Activated CD8-positive, alpha-beta memory T cell treated with anti-CD3 and anti-CD28 coated beads, Interleukin-2, amount 50 U/mL, for 48 hours (primary cell): ENCODE measurements at places on chromosomes 5 and 9.

DNA sequence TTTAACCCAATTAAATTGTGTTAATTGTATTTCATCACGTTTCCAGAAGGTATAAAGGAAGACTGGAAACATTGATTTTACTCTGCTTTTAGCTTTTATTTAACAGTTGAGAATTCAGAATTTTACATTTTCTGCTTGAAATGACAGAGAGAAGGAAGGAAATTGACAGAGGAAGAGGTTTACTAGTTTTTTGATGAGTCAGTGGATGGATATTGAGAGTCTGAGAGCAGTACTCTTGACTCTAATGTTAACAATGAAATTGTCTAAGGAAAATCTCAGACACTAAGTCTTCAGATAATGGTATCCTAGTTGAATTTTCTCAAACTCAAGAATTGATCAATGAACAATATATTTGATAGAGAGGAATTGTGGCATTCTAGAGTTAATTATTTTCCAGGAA is 60.6 kb downstream of the IPO11 start:
- DNase-seq, result no peak

- no peak for DNase-seq
These were observed 49.1 kb downstream of the SH3TC2 start for GRCh38 chr5:149013796-149014195.

GRCh38 chr5:122501089-122501435 is 189.0 kb downstream of the SNCAIP start:
- no peak for DNase-seq

DNA sequence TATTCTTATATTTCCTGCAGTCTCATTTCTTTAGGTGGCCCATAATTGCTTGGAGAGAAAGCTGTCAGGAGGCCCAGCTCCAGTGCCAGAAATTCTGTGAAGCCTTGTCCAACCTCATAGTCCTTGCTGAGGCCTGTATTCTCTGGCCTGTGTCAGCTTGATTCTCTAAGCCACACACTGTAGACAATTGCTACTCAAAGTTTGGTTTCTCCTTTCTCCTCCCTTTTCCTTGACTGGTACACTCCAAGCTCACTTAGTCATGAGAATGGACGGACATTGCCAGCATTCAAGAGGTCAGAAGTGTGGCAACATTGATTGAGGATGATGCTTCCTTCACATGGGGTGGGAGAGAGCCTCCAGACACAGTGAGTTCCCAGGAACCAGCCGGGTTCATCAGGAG is 71.3 kb upstream of the CXCL14 start:
- no peak for DNase-seq

DNA sequence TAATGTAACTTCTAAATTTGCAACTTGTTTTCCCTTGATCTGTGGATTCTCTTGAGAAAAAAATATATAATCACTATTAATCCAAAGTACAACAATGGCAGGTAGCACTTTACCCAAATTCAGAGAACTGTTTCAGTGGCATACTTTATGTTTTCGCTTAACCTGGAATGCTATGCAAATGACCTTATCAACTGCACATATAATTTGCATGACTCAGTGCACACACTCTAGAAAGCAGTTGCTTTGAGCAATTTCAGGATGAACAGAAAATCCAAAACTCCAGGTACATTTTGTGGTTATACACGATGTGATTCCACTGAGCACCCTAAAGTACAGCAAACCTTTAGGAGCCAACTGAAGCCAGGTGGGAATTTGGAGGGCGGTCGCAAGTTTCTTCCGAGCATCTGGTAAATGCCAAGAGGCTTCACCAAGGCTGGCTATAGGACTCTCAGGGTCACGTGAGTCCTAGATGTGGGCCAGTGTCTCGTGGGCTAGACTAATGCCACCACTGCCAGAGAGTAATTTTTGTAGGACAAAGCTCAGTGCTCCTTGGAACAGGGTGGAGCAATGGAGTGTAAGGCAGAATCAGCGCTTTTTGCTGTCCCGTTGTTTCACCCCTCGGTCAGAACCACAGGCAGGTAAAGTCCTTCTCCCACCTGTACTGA is 37.3 kb downstream of the DMGDH start:
- no peak for DNase-seq

DNA sequence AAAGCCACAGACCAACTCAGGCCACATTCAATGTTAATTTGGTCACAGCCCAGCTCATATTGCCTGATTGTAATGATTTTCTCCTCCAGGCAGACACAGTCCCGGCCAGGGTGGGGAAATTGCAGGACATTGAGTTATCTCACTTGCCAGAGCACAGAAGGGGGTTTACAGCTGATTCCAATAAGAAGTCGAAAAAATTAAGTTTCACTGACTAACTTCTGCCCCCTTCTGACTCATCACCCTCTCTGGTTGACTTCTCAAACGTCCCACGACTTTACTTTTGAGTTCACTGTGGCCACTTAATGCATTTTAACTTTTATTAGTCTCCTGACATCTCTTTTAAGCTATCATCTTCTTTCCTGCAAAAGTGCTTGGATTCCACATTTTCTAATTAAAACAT is 321.4 kb upstream of the WWC1 start:
- no peak for DNase-seq

DNA sequence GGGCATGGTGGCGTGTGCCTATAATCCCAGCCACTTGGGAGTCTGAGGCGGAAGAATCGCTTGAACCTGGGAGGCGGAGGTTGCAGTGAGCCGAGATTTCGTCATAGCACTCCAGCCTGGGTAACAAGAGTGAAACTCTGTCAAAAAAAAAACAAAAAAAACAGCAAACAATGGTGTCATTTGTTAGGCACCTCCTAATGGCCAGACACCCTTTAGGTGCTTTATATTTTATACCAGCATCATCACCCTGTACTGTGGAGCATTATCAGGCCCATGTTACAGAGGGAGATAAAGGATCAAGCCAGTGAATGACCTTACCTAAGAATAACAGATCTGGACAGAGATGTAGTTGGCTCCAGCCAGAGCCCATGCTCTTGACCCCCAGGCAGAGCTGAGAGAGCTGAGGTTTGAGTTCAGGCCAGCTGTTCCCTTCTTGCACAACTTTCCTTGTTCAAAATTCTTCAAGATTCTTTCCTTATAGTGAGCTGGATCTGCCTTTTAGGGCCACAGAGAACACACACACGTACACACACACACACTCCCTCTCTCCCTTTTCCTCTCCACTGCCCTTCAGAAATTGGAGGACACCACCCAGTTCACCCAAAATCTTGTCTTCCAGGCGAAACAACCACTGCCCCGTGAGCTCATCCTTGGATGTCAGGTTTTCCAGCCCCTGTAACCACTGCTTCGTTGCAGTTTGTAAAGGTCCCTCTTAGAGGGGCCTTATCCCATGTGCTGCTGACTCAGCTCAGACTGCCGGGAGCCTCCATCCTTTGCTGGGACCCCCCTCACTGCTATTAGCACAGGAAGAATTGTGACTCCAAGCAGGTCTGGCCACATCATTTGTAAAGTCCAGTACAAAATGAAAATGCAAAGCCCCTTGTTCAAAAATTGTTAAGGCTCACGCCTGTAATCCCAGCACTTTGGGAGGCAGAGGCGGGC is 10.4 kb upstream of the PTGES start:
- DNase-seq, result no peak

DNA sequence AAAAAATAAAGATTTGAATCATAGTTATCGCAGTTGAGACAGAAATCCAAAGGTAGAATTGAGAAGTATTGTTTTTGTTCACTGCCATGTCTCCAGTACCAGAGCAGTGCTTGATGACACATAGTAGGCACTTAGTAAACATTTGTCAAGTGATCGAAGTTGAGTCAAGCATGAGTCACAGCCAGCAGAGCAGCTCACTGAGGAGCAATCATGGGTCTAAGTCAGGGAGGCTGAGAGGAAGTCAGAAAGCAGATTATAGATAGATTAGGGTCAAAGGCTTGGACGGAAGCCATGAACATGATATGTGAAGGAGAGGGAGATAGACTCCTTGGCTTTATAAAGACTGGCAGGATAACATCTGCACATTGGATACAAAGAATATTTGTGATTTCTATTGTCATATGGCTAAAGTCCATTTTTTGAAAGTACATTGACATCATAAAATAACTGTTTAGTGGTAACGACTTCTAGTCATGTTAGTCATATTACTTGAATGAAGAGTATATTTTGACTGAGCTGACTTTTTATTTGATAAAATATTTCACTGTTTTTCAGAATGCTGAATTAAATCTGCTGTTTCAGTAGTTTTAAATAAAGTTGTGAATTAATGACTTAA is 168.5 kb downstream of the RAB3C start:
- no peak for DNase-seq

DNA sequence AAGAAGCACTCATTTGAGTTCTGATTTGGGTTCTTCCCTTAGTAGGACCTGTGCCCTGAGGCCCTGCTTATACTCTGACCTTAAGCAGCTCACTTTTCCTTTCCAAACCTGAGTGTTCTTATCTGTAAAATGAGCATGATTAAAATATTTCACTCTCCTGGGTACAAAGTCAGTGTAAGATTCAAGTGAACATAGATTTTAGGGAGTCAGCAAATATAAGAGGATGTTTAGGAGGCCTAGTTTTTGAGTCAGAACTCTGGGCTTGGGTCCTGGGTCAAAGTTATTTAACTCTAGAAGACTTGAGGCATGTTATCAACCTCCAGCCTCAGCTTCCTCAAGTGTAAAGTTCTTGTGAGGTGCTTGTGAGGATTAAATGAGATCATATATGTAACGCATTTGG is 8.7 kb upstream of the SPARC start:
- no peak for DNase-seq

- DNase-seq, result no peak
These were observed 1.7 kb upstream of the RXRA start for GRCh38 chr9:134324359-134325095.

DNA sequence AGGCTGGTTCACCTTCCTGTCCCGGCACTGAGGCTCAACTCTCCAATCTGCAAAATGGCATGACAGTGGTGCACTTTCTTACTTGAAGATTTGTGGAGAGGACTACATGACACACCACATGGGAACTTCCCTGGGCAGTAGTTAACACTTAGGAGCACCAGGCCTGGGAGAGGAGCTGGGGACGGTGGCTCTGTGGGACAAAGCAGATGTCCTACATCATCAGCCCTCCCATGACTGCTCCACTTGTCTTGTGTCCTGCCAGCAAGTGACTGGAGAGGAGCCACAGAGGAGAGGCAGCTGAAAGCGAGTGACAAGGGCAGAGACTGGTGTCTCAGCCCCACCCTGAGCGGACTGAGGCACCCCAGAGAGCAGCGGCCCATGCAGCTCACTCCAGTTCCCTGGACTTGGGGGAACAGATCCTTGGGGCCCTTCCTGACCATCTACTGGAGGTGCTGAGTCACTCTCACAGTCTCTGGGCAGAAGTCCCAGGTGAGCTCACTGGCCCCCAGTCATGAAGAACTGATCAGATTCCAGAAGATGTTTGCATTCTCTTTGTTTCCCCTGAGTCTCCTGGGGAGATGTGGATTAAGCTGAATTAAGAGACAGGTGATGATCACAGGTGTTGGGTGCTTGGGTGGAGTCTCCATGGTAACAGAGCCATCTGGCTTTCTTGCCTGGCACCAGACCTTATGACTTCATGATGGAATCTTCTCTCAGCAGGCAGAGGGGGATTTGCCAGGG is 13.2 kb upstream of the SLC25A48 start:
- no peak for DNase-seq
